ENCODE measurements at places on chromosomes 3 and 15.

DNA sequence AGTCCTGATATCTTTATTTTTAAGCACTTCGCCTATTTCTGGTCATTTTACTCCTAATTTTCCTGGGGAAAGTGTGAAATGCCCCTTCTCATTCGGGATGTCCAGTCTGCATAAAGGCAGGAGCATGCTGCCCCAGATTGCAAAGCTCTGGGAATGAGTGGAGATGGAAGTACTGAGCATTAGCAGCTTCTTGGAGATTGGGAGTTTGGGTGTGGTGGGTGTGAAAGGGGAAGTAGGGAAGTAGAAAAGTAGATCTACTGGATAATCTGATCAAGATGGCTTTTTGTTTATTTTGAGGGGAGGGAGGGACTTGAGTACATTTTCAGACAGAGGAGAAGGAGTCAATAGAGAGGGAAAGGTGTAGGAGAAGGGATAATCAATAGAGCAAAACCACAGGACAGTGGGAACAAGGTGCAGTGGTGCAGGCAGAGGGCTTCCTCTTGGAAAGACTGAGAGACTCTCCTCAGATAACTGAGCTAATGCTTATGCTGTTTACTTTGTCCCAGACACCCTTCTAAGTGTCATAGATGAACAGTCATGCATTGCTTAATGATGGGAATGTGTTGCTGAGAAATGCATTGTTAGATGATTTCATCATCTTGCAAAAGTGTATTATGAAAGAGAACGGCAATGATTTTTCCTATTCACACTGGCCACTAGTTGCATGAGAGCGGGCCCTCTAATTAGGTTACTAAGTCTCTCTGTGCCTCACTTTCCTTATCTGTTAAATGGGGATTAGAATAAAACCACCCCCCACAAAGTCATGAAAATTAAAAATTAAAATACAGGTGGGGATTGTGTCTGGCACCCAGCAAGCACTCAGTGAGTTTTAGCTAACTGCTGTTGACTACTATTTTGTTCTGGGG is 45.5 kb downstream of the PHLDB2 start:
- DNase-seq, result no peak

GRCh38 chr3:53729618-53730017 is 116.6 kb downstream of the CHDH start:
- DNase-seq, result no peak

DNA sequence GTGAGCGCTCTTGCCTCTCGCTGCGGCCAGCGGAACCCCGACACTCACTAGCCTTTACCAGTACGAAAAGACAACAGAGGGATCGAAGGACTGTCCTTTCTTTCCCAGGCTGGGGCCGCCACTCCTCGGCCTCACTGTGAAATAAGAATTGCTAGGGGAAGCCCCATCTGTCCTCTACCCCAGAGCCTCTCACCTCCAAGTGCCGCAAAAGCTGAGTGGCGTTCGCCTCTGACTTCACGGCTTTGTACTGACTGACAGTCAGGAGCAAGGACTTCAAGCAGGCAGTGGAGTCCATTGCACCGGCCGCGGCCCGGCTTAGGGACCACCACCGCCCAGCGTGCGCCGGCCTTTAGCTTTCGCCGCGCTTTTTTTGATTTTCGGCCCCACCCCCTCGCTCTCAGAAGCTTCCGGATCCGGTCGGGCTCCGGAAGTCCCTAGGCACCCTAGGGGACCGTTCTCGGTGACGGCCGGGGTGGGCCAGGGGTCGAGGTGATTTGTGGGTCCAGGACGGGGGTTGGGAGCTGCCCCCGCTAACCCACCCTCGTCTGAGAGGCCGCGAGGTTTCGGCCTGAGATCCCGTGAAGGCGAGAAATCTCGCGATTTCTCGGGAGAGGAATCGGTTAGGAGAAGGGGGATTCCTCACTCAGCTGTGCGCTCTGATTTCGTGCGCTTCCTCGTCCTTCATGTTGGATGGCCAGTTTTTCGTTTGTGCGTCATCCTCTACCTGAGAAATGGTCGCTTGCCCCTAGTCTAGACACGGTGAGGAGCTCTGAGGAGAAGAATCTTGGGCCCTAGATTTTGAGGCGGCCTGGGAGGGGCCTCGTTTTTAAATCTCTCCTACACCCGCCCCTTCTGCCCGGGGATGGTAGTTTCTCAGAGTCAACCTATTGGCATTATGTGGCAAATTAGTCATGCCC is at the start of the genes CIP2A and DZIP3:
Gene CIP2A (minus strand): TSS at position 358 of the 917 bp plus-strand sequence. CDS start 63 bp downstream, at position 295.
Gene DZIP3 (plus strand): TSS at position 642 of the 917 bp plus-strand sequence. CDS start 15,685 bp downstream, outside the sequence.
- DNase-seq, result peak; percentile 76

DNA sequence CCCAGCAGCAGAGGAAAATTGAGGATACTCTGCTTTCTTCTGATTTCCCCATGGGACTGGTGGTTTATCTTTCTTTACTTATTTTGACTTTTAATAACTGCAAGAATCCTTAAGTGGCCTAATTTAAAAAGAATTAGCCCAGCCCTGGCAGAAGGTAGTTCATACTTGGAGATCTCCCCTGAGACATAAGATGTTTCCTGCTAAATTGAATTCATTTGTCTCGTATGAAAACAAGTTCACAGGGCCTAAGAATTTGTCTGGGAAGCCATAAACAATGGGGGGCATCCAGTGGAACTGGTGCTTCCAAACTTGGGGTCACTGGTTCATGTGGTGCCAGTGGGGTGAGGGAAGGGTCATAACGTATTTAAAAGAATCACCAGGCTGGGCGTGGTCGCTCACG is 283.1 kb upstream of the RASGRP1 start:
- DNase-seq, result no peak

- no peak for DNase-seq
These were observed 81.7 kb downstream of the CCNL1 start for GRCh38 chr3:157078131-157078810.

Measured in activated CD4-positive, alpha-beta T cell treated with anti-CD3 and anti-CD28 coated beads, Interleukin-2, amount 50 U/mL, for 4 hours (primary cell).